Activated CD4-positive, alpha-beta T cell treated with anti-CD3 and anti-CD28 coated beads for 48 hours (primary cell): ENCODE measurements at places on chromosomes 13 and 19.

DNA sequence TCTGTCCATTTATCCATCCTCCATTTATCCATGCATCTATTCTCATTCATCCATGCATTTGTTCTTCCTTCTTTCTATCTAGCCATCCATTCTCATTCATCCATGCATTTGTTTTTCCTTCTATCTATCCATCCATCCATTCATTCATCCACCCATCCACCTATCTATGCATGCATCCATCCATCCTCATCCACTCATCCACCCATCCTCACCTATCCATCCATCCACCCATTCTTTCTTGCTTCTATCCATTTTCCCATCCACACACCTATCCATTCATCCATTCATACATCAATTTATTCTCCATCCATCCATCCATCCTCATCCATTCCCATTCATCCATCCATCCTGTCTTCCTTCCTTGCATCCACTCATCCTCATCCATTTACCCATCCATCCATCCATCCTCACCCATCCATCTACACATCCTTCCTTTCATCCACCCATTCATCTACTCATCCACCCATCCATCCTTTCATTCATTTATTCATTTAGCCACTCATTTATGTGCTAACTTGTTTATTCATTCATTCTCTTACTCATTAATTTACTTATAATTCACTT is 20.3 kb downstream of the ACTL9 start:
- no peak for DNase-seq

DNA sequence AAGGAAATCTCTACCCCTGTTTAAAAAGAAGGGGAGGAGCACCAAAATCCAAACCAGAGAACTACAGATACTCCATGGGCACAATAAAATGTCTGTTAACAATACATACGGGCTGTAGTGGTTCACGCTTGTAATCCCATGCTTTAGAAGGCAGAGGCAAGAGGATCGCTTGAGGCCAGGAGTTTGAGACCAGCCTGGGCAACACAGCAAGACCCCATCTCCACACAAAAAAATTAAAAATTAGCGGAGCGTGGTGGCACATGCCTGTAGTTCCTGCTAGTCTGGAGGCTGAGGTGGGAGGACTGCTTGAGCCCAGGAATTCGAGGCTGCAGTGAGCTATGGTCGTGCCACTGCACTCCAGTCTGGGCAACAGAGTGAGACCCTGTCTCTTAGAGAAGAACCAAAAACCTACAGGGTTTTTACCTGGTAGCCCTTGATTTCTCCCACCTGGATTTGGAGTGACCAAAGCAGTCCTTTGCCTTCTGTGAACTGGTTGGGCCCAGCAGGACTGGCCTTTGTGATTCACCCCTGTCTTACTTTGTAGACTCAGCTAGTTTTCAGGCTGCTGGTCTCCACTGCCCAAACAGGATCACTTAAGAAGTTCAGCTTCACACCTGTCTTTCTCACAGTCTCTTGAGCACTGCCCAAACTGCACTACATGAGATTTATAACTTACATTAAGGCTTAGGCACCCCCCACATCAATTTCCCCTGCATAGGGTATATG is 38.7 kb upstream of the FLT1 start:
- no peak for DNase-seq

DNA sequence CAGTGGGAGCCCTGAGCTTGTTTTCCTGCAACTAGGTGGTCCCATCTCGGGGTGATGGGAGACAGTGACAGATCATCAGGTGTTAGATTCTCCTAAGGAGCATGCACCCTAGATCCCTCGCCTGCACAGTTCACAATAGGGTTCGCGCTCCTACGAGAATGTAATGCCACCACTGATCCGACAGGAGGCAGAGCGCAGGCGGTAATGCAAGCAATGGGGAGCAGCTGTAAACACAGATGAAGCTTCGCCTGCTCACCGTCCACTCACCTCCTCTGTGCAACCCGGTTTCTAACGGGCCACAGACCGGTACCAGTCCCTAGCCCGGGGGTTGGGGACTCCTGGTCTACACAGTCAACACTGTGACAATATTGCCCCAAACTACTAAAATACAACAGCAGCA is 38.8 kb downstream of the CARD8 start:
- no peak for DNase-seq

DNA sequence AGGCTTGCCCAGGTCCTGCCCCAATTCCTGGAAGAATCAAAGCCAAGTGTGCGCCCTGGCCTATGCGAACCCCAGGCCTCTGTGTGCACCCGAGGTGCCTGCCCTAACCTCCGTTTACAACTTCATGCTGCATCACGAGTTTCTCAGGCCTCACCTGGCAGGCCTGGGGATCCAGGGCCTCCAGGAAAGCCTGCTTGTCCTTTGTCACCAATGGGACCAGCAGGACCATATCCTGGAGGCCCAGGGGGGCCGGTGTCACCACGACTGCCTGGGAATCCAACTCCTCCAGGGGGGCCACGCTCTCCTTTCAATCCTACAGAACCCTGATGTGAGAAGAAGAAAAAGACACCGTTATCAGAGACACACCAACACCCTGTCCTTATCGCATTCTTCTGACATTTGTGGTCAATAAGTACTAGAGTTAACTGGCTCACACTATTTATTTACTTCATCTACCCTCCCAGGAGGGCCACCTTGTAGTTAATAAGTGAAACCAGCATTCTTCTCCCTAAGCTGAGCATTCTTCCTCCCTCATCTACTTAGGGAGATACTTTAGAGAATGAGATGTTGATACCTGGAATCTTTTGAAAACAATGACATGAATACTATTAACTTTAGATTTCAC is 120.6 kb downstream of the COL4A1 start:
- no peak for DNase-seq

- no peak for DNase-seq
Observed at GRCh38 chr13:35965226-35965927, 165.8 kb downstream of the DCLK1 start.

- DNase-seq = no peak
Observed at GRCh38 chr19:10724573-10725071, 6.7 kb downstream of the DNM2 start.

DNA sequence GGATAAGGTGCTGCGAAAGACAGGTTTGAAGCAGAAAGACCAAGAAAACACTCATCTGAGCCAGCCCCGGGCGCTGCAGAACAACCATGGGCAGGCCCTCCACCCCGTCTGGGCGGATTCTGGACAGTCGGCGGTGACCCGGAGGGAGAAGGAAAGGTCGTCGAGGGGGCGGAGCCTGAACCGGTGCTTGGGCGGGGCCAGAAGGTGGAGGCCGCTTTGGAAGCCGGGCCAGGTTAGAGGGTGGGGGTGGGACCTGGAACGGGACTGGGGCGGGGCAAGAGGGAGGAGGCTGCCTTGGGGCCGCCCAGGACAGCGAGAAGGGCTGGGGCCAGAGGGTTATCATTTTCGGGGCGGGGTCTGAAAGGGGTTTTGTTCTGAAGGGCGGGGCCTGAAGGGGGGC is 5.0 kb upstream of the ZNF765 start:
- no peak for DNase-seq

DNA sequence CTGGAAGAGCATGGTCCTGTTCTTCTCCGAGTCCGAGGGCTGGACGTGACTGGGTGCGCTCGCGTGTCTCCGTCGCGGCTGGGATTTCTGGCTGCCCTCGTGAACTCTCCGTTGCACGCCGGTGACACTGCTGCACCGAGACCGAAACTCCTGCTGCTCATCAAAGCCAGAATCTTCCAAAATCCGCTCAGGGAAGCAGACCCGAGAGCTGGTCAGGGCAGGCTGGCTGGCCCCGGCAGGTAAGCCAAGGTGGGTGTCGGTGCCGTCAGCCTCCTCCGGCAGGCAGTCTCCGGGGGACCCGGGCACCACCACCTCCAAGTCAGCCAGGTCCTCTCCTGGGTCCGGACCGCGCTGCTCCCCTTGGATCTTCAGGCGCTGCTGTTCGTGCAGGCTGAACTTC is 119.9 kb downstream of the TBC1D4 start:
- DNase-seq = no peak

DNA sequence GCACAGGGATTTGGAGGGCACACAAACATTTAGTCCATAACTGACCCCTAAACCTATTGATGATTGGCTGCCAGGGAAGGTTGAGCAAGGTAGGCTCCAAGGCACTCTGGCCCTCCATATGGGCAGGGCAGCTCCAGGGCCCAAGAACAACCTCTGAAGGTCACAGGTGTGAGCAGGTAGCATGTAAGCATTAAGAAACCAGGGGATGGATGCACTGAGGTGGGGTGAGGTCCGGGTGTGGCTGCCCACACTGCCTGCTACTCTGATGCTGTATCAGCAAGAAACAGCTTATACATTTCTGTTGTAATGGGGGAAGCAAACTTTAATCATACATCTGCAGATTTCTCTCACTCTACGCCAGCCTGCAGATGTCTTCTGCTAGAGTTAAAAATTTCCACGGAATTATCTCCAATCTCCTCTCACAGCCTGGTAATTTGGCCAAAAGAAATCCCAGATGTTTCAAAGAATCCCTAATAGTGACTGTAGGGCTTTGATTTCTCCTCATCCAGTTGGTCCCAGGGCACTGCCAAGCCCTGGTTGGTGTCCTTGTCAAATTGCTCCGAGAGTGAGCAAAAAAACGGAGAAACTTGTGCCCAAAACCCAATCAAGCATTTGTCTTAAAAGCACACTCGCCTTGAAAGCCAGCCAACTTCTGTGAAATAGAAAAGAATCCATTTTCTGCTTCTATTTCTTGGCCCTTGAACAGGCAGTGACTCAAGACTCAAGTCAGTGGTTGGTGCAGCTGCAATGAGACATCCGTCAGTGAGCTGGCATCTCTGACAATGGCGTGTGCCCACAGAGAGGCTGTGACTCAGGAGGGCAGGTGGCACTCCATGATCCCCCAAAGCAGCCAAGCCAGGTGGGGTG is 72.5 kb upstream of the MRI1 start:
- no peak for DNase-seq

DNA sequence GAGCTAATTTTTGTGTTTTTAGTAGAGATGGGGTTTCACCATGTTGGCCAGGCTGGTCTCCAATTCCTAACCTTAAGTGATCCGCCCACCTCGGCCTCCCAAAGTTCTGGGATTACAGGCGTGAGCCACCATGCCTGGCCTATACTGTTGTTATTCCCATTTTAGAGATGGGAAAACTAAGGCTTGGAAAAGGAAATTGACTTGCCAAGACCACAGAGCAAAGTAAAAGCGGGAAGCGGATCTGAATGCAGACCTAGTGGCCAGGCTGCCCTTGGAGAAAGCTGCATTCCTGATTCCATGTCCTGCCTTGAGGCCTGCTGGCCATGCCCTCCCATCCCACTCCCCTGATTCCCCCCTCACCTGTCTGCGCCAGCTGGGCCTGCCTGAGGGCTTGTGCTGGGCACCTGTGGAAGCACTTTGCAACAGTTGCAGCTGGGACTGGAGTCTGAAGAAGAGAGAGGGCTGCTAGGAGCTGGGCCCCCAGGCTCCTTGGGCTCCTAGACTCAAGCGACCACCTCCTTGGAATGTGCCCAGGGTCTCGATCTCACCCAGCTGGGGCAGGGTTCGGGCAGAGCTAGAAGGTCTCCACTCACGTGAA is 5.7 kb downstream of the PALM3 start:
- no peak for DNase-seq

DNA sequence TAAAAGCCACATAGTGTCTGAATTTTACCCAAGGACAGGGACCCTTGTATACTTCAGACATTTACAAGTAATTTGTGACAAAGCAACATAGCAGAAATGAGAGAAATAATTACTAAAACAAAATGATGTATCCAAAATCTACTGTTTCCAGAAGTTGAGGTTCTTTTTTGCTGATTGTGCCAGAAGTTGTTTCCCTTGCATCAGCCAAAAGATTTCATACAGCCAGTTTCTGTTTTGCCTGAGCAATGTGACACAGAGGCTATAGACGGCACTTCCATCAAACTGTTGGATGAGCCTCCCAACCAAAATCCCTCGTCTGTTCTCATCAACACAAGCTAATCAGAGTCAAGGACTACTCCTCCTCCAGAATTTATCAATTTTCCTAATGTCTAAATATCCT is 913.2 kb upstream of the GPC6 start:
- no peak for DNase-seq

DNA sequence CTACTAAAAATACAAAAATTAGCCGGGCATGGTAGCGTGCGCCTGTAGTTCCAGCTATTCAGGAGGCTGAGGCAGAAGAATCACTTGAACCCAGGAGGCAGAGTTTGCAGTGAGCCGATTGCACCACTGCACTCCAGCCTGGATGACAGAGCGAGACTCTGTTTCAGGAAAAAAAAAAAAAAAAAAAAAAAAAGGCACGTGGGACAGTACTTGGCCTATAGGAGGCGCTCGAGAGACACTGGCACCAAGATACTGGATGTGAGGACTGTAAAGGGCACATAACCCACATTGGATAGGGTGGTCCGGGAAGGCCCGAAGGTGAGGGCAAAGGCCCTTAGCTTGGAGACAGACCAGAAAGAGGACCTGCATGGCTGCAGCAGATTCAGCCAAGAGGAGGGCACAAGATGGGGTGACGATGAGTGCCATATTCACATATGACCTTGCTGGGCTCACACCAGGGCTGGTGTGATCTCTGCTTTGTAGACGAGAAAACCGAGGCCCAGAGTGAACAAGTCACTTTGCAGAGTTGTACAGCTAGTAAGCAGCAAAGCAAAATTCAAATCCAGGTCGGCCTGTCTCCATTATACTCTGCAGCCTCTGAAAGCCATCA is 89.4 kb downstream of the DPF1 start:
- DNase-seq = peak; percentile 64

- DNase-seq = no peak
Observed at GRCh38 chr13:25379011-25379410, 7.2 kb downstream of the ATP8A2 start.

GRCh38 chr19:7346488-7346971 is 2.2 kb upstream of the ARHGEF18 start:
- no peak for DNase-seq

- DNase-seq = no peak
Observed at GRCh38 chr13:75016225-75016624, 465.7 kb downstream of the TBC1D4 start.

GRCh38 chr13:30037306-30037705 is 186.9 kb upstream of the UBL3 start:
- no peak for DNase-seq

- DNase-seq = no peak
Observed at GRCh38 chr19:28960986-28961705, 251.8 kb downstream of the UQCRFS1 start.

DNA sequence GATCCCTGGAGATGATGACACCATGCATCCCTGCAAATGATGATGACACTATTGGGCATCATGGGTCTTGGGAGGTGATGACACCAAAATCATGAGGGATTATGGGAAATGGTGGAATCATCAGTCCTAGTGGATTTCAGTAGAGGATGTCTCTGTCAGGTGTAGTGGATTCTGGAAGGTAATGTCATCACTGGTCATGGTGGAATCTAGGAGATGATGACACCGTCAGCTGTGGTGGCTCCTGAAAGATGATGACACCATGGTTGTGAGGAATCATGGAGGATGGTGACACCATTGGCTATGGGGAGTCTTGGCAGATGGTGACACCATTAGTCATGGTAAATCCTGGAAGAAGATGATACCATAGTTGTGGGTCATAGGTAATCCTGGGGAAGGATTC is 11.9 kb downstream of the SHISA7 start:
- no peak for DNase-seq
